ENCODE measurements at places on chromosomes 16 and 17. TPM values are rescaled to one million over a fixed set of nuclear protein-coding genes. Genes with fewer than 3 reads are reported as not detected.

The SDK2 gene
- total RNA-seq = 1.1 TPM

The DNAH17 gene
- total RNA-seq = 1.1 TPM

The GRAP gene
- 0.47 TPM for total RNA-seq

The KDM6B gene
- 21.0 TPM for total RNA-seq

The HS3ST3B1 gene
- 1.9 TPM for total RNA-seq

The TBC1D3C gene
- not detected for total RNA-seq

The SLC16A3 gene
- total RNA-seq = 152 TPM

The CCL16 gene
- not detected for total RNA-seq

The CLEC18C gene
- total RNA-seq = 0.13 TPM

The KRTAP4-1 gene
- 0.24 TPM for total RNA-seq

The TP53TG3 gene
- 0.28 TPM for total RNA-seq

The C17orf78 gene
- total RNA-seq = not detected

The FOXL1 gene
- 1.5 TPM for total RNA-seq

The TBC1D26 gene
- not detected for total RNA-seq

The TMEM92 gene
- total RNA-seq = 14.9 TPM

The LGALS9 gene
- total RNA-seq = 1.2 TPM

The HCRT gene
- total RNA-seq = not detected

The KRT9 gene
- not detected for total RNA-seq

The FBXW10 gene
- 1.4 TPM for total RNA-seq

The LMF1 gene
- total RNA-seq = 7.9 TPM

The HEATR9 gene
- not detected for total RNA-seq

The PRKCB gene
- total RNA-seq = 0.22 TPM

The KRTAP4-5 gene
- not detected for total RNA-seq

The NLRC3 gene
- total RNA-seq = not detected

The GINS3 gene
- total RNA-seq = 21.4 TPM

The SLC6A2 gene
- 0.07 TPM for total RNA-seq

The TP53TG3C gene
- 0.50 TPM for total RNA-seq

The TLCD2 gene
- 1.5 TPM for total RNA-seq

The NOTUM gene
- 0.21 TPM for total RNA-seq

The DOC2B gene
- 2.5 TPM for total RNA-seq

The SPATA32 gene
- 0.14 TPM for total RNA-seq

The WWOX gene
- total RNA-seq = 14.3 TPM

The DNASE1L2 gene
- total RNA-seq = 1.3 TPM

The DPEP3 gene
- total RNA-seq = not detected

The SLFN12 gene
- total RNA-seq = not detected

The TCF25 gene
- total RNA-seq = 72.1 TPM

The COX6A2 gene
- not detected for total RNA-seq

The SHISA6 gene
- not detected for total RNA-seq

The ARHGDIG gene
- total RNA-seq = 2.6 TPM

The CD300LB gene
- 0.09 TPM for total RNA-seq

The SOCS7 gene
- total RNA-seq = 9.9 TPM

The FBXO39 gene
- total RNA-seq = 0.05 TPM

The HLF gene
- total RNA-seq = 0.08 TPM

The GGT6 gene
- not detected for total RNA-seq

The SRL gene
- total RNA-seq = 0.04 TPM

The CCR7 gene
- total RNA-seq = 0.44 TPM

The ZNF287 gene
- total RNA-seq = 8.3 TPM

The ARL4D gene
- total RNA-seq = 26.9 TPM

The PARD6A gene
- 1.7 TPM for total RNA-seq

The SEPTIN12 gene
- total RNA-seq = not detected

The HOXB8 gene
- total RNA-seq = 5.9 TPM

The SMCR8 gene
- total RNA-seq = 12.7 TPM

The ITGAX gene
- 0.82 TPM for total RNA-seq

The TMEM100 gene
- total RNA-seq = 0.07 TPM

The NPIPB4 gene
- 21.2 TPM for total RNA-seq

The PRAC2 gene
- total RNA-seq = not detected

The MYH8 gene
- total RNA-seq = not detected
